ENCODE measurements at places on chromosomes 12 and 14.

DNA sequence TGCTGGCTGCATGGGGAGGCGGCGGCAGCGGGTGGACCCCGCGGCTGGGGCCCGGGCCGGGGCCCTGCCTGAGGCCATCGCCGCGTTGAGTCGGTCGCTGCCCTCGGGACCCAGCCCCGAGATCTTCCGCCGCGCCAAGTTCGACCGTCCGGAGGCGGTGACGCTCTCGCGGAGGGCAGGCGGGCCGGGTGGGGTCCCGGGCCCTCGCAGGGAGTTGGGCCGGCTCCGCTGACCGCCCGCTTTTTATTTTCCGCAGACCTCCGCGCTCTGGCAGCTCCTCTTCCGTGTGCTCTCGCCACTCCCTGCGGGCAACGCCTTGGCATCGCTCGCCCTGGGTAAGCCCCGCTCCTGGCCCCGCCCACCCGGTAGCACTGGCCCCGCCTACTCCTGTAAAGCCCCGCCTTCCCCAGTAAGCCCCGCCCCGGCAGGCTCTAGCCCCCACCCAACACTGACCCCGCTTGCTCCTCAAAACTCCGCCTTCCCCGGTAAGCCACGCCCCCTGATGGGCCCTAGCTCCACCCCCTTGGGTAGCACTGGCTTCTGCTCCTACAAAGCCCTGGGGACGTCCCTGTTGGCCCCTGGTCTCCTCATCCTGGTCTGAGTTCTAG is 424 bp downstream of the TEDC1 start:
- no peak for DNase-seq

DNA sequence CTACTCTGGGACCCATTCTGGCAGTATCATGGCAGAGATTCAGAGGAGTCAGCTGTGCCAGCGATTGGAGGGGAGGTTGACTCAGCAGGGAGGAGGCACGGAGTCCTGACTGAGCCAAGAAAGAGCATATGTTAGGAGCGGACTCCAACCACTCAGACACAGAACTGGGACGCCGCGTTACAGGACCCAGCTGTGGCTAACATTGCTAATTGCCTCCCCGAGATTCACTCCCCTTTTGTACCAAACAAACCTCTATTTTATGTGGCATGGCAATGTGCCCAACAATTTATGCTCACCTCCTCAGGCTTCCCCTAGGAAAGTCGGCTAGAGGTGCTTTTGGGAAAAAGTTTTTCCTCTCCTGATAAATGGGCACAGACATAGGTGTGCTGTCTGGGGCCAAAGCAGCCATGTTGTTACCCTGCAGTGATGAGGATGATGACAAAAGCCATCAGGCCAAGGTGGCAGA is 15.2 kb upstream of the CLIP1 start:
- DNase-seq, result no peak

- peak; percentile 39 for DNase-seq
Measured at GRCh38 chr14:36553656-36554260, 28.7 kb downstream of the NKX2-8 start.

DNA sequence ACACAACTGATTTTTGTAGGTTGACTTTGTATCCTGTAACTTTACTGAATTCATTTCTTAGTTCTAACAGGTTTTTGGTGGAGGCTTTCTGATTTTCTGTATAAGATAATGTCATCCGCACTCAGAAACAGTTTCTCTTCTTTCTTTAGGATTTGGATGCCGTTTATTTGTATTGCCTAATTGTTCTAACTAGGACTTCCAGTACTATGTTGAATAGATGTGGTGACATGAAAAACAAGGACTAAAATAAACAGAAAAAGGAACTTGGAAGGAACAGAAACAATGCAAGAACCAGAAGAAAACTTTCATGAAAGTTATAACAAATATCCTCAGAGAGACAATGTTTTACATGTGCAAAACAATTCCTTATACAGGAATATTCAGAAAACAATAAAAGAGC is 100.3 kb downstream of the GTF2A1 start:
- no peak for DNase-seq

DNA sequence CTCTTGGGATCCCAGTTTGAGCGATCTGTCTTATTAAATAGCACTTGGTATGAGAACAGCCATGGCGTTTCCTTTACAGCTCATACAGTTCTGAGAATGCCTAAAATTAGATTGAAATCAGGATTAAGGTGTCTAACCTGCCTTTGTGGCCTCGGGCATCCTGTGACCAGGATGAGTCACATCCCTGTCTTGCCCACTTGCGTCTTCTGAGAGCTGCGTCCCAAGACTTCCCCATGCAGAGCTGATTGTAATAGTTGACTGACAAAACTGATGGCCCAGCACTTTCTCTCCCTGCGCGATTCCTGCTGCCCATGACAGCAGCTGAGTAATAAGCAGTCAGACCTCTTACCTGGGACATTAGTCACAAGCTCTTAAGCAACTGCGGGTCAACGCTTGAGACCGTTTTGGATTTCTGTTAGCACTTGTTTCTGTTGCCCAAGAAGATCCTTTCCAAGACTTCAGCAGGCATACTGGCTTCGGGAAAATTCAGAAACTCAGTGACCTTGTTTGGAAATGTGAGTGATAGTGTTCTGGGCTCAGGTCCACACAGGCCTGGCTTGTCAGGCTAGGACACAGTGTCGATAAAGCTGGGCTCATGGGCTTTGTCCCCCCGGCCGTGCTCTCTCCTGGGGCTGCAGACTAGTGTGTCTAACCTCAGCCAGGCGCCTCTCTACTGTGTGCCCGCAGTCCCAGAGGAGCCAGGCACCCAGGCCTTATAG is 169.9 kb upstream of the HIF1A start:
- DNase-seq, result no peak

- DNase-seq, result no peak
Measured at GRCh38 chr12:82862876-82863649, 176.4 kb downstream of the TMTC2 start.

- DNase-seq, result no peak
Measured at GRCh38 chr14:40164083-40164482, 731.9 kb upstream of the FBXO33 start.

GRCh38 chr14:99532310-99532709 is 51.1 kb downstream of the CCNK start:
- DNase-seq, result no peak

DNA sequence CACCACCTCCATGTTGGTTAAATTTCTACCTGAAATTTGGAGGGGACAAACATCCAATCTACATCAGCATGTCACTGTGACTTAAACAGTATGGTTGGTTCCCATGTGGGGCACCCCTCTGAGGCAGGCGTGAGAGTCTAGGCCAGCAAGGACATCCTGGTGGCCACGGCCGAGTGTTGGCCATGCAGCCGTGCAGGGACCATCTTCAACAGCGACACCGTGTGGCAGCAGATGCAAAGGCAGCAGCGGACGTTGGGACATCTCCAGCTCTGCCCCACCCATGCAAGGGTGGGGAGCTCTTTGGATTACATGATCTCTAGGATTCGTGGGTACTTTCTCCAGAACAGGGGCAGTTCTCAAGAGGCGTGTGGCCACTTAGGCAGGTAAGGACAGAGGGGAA is 49.8 kb downstream of the NOC4L start:
- DNase-seq, result no peak

- no peak for DNase-seq
Measured at GRCh38 chr14:23066368-23066767, 9.0 kb upstream of the CDH24 start.
